Kidney (tissue), 22 donors: ENCODE measurements at places on chromosomes 5 and 9. TPM values are rescaled to one million over a fixed set of nuclear protein-coding genes. Genes with fewer than 3 reads are reported as not detected.

Gene IL13
- not detected for total RNA-seq

Gene PCDHGA6
- 7.2 TPM for total RNA-seq

Gene NUTM2F
- not detected for total RNA-seq

Gene TSSK1B
- total RNA-seq: 0.13 TPM

Gene FBXO4
- 12.8 TPM for total RNA-seq

Gene BTNL9
- 11.9 TPM for total RNA-seq

Gene FSTL4
- total RNA-seq: 0.09 TPM

Gene CXCL14
- 104 TPM for total RNA-seq

Gene GALNT10
- total RNA-seq: 44.3 TPM

Gene TLX3
- total RNA-seq: not detected

Gene INSYN2B
- 0.28 TPM for total RNA-seq
